ENCODE measurements at places on chromosomes 2 and 18.

DNA sequence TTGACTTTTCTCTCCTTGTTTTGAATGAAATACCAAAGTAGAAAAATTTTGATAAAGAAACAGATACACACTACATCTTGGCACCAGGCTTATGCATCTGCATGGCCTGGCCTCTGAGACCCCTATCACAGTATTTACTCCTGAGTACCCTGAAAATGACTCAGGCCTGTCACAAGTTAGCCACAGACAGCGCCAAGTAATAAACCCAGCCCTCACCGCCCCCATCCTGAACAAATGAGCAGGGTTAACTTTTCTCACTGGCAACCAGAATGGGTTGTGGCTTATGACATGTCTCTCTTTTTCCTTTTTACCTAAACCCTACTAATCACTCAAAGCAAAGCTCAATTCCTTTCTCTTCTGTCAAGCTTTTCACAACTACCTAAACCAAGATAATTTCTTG lies 35.3 kb downstream of the SPRED2 start:
- DNase-seq: no peak

DNA sequence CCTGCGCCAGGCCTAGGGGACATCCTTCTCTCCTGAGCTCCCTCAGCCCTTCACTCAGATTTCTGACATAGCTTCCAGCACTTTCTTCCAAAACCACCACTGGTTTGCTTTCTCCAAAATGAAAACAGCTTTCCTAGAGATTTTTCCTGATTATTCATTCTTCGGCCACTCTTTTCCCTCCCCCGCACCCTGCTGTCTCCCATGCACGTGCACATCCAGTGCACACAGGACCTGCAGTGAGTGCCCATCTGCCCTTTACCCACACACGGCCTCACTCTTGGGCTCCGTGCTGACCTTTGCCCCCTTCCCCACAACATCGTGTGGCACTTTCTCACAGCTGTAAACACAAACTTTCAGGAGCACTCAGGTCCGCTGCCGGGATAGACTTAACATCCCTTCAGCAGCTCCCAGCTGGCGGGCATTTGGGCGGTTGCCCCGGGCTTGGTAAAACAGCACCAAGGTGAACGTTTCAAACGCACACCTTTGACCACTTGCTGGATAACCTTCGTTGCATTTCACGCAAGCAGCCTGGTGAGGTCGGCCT lies 25.8 kb downstream of the KIF1A start:
- no peak for DNase-seq

DNA sequence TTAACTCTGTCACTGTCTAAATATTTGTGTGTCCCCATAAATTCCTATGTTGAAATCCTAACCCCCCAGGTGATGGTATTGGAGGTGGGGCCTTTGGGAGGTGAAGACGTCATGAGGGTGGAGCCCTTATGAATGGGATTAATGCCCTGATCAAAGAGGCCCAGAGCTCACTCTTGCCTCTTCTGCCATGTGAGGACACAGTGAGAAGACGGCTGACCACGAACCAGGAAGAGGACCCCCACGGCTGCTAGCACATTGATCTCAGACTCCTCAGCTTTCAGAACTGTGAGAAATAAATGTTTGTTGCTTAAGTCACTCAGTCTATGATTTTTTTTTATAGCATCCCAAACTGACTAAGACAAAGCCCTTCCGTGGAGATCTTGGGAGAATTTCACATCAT lies 71.2 kb downstream of the BCL2L11 start:
- DNase-seq: no peak

- no peak for DNase-seq
Observed at GRCh38 chr2:105790461-105791149, 45.9 kb downstream of the NCK2 start.

- no peak for DNase-seq
Observed at GRCh38 chr2:60480089-60480773, 73.2 kb downstream of the BCL11A start.

- DNase-seq: no peak
Observed at GRCh38 chr2:9232886-9233285, 26.3 kb downstream of the ASAP2 start.

DNA sequence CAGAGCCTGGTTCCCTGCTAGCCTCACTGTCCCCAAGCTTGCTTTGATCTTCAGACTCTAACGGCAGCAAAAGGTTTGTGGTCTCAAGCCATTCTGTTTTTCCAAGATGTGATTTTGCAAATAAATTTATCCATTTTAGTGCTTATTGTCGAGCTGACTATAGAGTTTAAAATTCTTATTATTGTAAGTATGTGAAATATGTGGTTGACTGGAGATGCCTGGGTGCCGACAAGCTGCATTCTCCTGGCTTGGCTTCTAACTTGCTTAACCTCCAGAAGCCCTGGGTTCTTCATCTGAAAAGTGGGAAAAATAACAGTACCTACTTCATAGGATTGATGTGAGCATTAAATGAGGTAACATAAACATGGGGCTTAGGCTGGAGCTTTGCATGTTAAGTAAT lies 9.9 kb upstream of the EDAR start:
- DNase-seq: no peak

DNA sequence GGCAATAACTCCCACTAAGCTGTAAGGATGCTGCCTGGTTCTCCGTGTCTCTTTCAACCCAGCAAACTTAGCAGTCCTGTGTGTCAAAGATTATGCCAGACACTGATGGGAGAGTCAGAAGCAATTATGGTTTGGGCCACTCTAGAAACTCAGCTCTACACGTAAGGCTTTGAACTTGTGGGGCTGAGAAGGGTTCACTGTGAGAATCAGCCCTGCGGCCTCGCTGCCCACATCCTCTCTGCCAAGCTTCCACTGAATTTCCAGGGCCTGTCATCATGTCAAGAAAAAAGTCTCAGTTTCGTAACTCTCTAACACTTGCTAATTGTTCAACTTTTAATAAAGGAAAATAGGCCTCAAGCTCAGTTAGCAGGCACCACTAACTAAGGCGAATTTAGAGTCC lies 308.8 kb upstream of the LYPD1 start:
- DNase-seq: peak; percentile 4

DNA sequence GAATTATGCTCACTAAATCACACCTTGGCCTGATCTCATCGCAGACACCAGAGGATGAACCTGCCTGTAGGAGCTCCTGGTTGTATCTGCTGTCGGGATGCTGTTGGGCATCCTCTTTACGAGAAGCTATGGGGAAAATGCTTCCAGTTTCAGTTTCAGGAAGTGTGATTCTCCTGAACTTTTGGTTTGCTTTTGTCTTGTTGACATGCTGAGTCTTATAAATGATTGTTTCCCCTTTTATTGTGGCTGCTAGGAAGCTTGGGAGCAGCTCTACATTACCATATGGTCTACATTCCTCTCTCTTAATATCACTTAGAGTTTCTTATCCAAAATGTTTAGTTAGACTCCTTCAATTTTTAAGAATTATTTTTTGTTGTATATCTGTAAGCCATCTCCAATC lies 227.5 kb downstream of the MTX2 start:
- DNase-seq: no peak

DNA sequence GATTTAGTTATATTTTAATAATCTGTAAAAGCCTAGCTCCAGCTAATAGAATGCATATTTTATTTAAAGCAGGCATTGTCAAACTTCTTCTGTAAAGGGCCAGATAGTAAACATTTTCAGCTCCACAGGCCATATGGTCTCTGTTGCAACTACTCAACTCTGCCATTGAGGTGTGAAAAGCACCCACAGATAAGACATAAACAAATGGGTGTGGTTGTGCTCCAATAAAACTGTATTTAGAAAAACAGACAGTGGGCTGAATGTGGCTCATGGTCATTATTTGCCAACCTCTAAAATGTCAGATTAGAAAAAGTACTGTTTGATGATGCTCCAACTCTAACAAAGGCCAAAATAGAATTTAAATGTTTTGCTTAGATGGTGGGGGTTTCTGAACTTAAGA lies 519.9 kb downstream of the RNF144A start:
- DNase-seq: no peak

GRCh38 chr2:201969938-201970785 lies 63.5 kb upstream of the FZD7 start:
- no peak for DNase-seq

- DNase-seq: no peak
Observed at GRCh38 chr18:13305301-13305700, 86.7 kb downstream of the LDLRAD4 start.

DNA sequence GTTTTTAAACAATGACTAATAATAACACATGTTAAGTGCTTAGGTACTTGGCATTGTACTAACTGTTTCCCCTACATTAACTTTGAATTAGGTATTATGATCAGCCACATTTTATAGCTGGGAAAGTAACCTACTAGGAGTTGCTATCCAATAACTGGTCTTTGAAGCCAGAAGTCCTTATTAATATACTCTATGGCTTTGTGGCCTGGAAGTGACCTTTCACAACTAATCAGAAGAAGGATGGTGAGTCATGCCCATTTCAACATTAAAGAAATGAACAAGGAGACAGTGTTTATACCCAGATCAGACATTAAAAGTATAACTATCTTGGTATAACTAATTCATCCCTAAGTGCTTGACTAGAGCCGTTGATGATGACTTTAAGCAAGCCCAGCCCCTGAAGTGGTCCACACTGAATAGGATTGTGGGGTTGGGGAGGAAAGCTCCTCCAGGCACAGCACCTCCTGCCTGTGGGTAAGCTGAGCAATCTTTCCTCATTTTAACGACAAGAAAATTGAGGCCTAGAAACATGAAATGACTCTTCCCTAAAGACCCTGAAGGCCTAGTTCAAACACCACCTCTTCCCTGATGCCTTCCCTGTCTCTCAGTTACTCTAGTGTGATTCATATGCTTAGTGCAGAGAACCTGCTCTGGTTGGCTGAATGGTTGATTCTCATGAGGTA lies 71.6 kb upstream of the RFX8 start:
- no peak for DNase-seq

- DNase-seq: no peak
Observed at GRCh38 chr2:143936848-143937722, 582.8 kb downstream of the ZEB2 start.
